Mononuclear cell (primary cell): ENCODE measurements at places on chromosomes 7 and 10. TPM values are rescaled to one million over a fixed set of nuclear protein-coding genes. Genes with fewer than 3 reads are reported as not detected.

SPDYE2B gene
- 0.21 TPM for total RNA-seq

ASZ1 gene
- total RNA-seq = not detected

CNPY1 gene
- not detected for total RNA-seq

GGCT gene
- 6.6 TPM for total RNA-seq

SLC39A12 gene
- not detected for total RNA-seq

SCIN gene
- total RNA-seq = 0.21 TPM

CALHM3 gene
- not detected for total RNA-seq

PHKG1 gene
- total RNA-seq = 3.1 TPM

SPDYE6 gene
- not detected for total RNA-seq

OR6B1 gene
- total RNA-seq = under 0.01 TPM

EBLN1 gene
- total RNA-seq = not detected

RAPGEF5 gene
- total RNA-seq = 0.63 TPM

CCDC7 gene
- total RNA-seq = 136 TPM

TRPV5 gene
- not detected for total RNA-seq

AP3M1 gene
- total RNA-seq = 21.2 TPM

ZNF487 gene
- 13.1 TPM for total RNA-seq
